ENCODE measurements at places on chromosomes 2 and 18.

DNA sequence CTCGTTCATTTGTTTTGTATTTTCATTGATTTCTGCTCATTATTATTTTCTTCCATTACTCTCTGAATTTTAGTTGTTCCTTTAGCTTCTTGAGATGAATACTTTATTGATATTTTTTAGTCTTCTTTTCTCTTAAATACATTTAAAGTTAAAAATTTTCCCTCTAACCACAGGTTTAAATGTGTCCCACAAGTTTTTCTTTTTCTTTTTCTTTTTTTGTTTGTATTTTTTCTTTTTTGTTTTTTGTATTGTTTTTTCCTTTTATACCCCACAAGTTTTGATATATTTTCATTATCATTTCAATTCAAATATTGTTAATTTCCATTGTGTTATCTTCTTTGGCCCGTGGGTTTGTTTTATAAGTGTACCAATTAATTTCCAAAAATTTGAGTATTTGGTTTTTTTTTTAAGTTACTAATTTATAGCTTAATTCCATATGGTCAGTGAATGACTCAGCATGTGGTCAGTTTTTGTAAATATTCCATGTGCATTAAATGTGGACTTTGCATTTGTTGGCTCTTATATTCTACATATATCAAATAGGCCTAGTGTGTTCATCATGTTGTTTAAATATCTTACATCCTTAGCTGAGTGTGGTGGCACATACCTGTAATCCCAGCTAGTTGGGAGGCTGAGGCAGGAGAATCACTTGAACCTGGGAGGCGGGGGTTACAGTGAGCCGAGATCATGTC, 16.2 kb downstream of the CENPO start:
- no peak for DNase-seq

DNA sequence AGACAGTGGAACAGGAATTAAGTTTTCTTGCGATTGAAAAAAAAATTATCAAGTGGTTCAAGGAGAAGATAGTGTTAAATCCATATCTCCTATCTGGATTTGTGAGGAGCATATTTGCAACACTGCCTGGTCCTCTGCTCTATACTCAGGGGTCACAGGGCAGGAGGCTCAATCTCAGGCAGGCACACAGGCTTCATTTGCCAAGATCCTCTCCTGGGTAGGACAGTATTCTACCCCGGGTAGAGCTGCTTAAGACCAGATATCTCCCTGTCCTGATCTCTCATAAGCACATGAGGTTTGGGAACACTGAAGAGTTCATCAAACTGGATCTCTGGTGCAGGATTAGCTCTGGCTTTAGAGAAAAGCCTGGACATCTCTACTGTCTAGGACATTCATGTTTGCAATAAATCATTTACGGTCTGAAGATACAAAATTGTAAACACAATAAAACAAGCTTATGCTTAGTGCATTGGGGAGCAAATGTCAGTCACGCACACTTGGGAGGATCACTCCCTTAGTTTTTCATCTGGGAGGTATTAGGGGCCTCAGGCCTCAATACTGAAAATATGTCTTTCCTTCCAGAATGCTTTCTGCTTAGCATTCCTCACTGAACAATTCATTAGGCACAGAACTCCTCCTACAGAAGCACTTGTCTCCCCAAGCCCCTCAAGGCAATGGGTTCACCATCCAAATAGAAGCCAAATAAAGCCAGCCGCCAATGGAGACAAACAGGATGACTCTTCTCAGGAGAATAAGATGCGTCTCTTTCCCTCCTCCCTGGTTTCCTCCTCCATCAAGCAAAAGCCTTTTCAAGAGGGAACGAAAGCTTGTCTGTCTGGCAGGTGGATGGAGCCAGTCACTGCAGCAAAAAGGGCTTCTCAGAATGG, 34.1 kb upstream of the LCLAT1 start:
- no peak for DNase-seq

DNA sequence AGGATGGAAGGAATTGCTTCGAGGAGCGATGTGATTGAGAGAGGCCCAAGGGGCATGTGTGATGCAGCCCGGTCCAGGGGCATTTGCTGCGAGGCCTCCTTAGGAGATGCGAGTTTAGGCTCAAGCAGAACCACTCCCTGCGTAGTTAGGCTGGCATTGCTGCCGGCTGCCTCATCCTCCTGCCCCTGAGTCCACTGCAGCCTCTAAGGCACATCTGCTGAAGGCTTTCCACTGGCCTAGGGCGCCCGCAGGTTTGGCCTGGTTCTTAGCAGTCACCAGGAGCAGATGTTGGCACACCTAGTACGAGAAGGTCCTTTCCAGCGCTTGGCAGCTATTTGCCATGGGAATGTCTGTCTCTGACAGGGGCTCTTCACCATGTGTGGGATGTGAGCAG, 20.7 kb downstream of the INPP5D start:
- DNase-seq: no peak

- DNase-seq: no peak
Measured at GRCh38 chr2:181157326-181157725, 176.9 kb downstream of the UBE2E3 start.

- DNase-seq: no peak
Measured at GRCh38 chr18:76098674-76099411, 396.2 kb downstream of the ZNF516 start.

- no peak for DNase-seq
Measured at GRCh38 chr18:8507361-8507760, 101.9 kb upstream of the RAB12 start.

GRCh38 chr2:79327460-79327859, 167.9 kb upstream of the REG3A start:
- DNase-seq: no peak

GRCh38 chr2:69768789-69769188, 26.9 kb downstream of the ANXA4 start:
- DNase-seq: no peak

DNA sequence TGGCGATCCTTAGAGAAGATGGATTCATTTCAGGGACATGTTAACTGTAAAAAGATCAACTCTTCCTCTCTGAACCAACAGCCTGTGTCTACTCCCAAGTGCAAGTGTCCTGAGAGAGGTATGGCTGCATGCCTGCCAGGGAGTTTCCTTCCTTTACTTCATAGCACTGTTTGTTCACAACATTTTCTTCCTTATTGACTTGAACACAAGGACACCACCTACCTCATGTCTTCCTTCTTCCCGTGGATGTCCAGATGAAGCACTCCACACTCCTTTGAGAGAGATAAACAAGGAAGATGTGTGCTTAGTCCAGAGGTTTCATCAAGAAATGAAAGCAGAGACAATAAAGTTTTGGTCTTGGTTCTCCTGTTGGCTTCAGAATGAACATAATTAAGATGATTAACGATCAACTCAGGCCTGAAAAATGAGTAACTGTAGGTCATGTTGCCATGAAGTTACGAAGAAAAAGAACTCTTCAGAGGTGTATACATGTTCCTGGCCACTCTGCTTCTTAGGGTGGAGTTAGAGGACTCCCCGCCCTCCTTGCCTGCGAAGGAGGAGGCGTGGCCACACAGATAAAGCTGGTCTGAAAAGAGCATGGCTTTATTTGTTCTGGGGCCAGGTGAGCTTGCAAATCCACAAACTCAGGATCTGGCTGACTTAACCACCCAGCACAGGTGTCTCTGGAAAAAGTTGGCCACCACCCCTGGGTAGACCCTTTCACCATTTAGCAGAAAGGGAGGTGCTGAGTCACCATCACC, 155.0 kb upstream of the KCTD1 start:
- no peak for DNase-seq

GRCh38 chr2:10439185-10439879, 8.8 kb downstream of the ODC1 start:
- no peak for DNase-seq

DNA sequence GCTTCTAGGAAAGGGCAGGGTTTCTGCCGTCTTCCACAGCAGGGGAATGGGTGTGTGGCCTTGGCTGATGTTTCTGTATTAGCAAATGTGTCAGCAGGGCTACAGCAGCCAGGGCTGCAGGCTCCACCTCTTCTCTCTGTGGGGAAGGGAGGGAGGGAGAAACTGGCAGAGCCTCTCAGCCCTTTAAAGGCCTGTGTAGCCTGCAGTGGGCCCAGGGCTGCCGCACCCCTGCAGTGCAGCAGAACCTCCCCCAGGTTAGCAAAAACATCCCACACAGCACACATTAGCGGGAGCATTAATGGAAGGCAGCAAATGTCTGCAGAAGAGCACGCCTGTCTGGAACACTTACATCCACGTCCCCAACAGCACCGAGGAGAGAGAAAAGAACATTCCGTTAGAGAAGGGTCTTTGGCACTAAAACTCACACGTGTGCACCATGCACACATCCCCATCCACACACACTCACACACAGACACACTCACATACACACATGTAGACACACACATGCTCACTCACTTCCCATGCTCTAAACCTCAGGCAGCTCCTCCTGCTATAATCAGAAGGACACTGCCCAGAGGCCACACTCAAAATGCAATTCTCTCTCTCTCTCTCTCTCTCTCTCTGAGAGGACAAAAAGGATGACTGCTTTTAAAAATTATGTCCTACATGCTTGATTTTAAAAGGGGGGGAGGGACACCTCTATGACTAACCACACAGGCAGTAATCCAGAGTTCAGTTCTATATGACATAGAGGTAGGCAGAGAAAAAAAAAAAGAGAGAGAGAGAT, 24.1 kb downstream of the MRPL35 start:
- DNase-seq: no peak

- DNase-seq: peak; percentile 57
Measured at GRCh38 chr18:73908323-73908722, 239.3 kb downstream of the FBXO15 start.

GRCh38 chr2:239985356-239985755, 39.8 kb downstream of the NDUFA10 start:
- no peak for DNase-seq

DNA sequence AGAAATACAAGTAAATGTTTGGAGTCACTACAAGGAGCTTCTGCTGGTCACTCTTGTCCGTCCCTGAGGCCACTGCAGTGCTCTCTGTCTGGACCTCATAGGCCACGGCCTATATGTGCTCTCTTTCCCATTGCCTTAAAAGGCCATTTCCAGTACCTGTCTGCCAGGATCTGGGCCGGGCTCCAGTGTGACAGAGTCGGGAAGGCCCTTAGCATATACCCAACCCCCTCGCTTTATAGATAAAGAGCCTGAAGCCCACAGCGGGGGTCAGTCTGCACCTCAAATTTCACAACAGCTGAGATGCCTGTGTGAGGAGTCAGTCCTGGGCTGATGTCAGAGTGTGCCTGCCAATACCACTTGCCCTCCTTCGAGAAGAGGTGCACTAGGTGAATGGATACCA, 39.9 kb downstream of the ADD2 start:
- no peak for DNase-seq

GRCh38 chr2:40721595-40721994, 269.7 kb upstream of the SLC8A1 start:
- DNase-seq: peak; percentile 37

DNA sequence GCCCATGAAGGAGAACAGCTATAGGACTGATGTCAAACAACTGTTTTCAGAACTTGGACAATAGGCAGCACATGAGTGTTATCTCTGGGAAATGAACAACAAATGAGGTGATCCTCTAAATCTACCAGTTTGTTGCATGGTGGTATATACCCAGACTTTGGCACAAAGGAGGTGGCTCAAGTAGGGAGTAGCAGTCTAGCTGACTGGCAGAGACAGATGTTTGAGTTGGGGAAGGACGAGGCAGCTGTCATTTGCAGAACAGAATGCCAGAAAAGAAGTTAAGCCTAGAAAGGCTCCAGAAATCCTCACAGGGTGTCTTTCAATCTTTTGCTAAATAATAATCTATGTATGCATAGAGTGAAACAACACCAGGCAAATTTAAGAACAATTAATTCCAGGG, 47.4 kb downstream of the RPE start:
- DNase-seq: no peak

- no peak for DNase-seq
Measured at GRCh38 chr18:598124-598589, 1.4 kb downstream of the CLUL1 start.

DNA sequence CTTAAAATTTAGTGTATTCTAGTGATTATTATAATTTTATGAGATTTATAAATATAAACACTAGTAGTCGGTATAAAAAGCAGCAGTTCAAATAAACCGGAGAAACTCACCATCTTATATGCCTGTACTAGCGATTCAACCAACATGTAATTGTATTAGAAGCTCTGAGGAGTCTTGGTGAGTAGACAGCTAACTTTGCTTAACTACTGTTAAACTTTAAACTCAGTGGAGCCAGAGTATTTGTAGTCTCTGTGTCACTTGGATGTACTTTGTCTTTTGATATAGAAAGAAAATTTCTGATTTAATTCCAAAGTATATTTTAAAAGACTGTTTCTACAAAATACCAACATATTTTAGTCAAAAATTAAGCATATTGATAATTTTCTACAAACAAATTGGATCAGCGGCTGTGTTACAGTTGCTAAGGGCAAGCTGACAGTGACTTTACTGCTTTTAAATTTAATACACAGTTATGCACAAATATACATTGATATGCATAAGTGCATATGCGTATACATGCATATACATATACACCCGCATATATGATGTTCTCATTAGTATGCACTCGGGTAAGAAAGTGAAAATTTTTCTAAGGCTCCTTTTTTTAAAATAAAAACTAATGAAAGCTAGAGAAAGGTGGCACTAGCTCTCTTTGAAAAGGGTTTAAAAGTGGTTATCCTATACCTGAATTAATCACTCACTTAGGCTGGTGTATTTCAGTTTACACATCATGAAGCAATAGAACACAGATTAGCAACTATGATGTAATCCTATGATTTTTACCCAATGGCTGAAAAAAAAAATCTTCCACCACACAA, 374.5 kb downstream of the NCKAP5 start:
- no peak for DNase-seq

DNA sequence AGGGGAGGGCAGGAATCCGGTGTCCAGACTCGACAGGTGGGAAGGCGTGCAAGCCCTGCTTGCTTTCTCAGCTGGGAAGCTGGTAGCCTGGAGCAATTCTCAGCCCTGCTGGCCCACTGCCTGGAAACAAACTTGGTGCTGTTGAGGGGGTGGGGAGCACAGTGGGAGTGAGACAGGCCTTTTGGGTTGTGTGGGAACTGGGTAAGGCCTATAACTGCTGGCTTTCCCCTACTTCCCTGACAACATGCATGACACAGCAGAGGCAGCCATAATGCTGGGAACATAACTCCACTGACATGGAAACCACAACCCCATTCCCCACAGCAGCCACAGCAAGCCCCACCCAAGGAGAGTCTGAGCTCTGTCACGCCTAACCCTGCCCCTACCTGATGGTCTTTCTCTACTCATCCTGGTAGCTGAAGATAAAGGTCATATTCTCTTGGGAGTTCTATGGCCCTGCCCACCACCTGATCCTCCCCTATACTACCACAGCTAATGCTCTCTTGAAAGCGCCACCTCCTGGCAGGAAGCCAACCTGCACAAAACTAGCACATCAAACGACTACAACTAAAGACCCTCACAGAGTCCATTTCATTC, 122.9 kb upstream of the ACVR1C start:
- no peak for DNase-seq

All from urothelium cell line (cell line).